ENCODE measurements at places on chromosomes 13 and 19.
A peak's percentile ranks its signal among the peaks of the same experiment; 100 is the strongest.

GRCh38 chr13:101331731-101332130, 84.6 kb downstream of the NALCN start:
- no peak for DNase-seq

- no peak for DNase-seq
Measured at GRCh38 chr19:47430041-47430802, 10.9 kb upstream of the MEIS3 start.

- no peak for DNase-seq
Measured at GRCh38 chr19:7470540-7471305, 18.1 kb downstream of the PEX11G start.

DNA sequence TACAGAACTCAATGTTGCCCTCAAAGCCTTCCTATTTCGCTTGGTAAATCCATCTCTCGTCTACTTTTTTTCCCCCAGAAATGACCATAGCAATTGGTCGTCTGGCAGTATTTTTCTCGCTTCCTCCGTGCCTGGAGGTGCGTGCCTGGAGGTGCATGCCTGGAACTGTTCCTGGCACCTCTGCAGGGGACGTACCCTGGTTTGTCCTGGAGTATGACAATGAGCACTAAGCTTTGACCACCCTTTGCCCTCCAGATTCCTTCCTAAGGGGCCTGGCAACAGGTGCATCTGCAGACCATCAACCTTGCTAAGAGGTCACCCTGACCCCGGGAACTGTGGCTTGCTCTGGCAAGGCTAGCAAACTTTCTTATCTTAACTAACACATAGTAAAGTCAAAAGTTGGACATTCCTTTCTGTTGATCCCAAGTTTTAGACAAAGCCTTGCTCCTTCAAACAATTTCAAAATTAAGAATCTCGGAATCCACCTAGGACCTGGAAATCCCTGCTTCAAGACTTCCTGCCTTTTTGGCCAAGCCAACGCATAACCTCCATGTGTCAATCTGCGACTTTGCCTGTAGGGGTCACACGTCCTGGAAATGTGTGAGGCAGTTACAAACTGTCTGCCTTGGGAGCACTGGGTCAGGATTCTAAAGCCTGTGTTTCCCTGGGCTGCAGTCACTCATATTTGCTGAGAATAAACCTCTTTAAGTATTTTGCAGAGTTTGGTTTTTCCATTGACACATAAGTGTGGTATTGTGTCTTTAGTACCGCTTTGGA, 28.8 kb upstream of the TUBGCP3 start:
- DNase-seq, result no peak

- no peak for DNase-seq
Measured at GRCh38 chr13:98297051-98297450, 120.0 kb upstream of the RNF113B start.

DNA sequence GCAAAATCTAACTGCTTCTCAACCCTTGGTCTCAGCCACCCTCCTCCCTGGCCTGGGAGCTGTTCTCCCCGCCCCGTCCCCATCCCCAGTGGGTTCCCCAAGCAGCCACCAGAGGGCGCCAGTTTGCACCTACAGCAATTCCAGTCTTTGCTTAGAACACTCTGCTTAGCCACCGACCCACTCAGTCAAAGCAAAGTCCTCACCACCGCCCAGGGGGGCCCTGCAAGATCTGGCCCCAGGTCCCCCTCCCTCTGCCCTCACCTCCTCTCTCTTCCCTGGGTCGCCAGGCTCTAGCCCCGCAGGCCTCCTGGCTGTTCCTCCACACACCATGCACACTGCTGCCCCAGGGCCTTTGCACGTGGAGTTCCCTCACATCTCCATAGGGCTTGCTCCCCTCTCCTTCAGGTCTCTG, 12.4 kb downstream of the TMEM143 start:
- peak; percentile 55 for DNase-seq

DNA sequence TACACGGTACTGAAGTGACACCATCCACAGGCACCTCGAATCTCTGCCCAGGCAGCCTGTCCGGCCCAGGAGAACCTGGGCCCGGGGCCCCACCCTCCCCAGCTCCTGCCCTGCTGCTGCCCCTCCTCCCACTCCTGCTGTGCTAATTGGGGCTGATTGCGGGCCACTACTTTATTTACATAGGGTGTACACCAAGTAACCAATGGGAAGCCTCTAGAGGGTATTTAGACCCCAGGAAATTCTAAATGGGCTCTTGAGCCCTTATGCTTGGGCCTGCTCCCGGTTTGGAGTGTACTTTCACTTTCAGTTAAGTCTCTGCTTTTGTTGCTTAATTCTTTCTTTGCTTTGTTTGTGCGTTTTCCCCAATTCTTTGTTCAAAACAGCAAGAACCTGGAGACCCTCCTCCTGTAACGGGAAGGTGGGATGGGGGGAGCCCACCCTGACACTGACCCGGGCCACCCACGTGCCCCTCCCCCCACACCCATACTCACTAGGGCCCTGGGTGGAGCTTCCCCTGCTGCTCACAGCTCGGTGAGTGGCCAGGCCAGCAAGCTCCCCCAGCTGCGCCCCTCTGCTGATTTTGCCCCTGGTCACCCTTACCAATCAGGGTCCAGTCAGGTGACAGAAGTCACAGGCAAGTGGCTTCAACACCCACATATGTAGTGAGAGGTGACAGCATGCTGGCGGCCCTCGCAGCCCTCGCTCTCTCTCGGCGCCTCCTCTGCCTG, 9.4 kb downstream of the SCGB2B2 start:
- DNase-seq, result no peak

DNA sequence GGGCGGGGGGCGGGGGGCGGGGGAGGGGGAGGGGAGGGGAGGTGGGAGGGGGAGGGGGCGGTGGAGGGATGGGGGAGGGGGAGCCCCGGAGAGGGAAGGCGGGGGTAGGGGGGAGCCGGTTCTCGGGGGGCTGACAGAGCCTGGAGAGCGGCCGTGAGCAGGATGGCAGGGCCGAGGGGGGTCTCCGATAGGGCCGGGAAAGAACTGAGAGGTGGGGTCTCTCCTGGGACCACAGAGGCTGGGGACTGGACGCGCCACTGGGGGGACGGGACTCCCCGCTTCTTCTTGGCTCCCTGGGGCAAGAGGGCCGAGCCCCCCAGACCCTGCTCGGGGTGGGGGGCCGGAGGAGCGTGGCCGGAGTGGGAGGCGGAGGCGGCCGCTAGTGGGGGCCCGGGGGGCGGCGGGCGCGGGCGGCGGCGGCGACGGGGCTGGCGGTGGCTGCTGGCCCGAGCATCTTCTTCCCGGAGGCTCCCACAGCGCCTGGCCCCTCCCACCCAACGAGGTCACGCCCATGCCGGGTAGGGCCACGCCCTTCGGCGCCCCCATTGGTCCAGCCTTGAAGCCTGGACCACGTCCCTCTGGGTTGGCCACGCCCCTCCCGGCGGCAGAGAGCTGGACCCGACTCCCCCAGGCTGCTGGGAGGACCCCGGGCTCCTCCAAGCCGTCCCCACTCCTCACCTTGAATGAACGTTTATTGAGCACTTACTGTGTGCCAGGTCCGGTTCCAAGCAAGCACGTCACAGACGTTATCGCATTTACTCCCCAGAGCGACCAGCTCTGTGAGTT, at the start of gene NOVA2:
NOVA2 (minus strand) TSS at position 313 of the 786 bp plus-strand sequence. CDS start 514 bp downstream, outside the sequence.
- no peak for DNase-seq

GRCh38 chr13:77213644-77214043, 113.2 kb downstream of the MYCBP2 start:
- DNase-seq, result no peak

DNA sequence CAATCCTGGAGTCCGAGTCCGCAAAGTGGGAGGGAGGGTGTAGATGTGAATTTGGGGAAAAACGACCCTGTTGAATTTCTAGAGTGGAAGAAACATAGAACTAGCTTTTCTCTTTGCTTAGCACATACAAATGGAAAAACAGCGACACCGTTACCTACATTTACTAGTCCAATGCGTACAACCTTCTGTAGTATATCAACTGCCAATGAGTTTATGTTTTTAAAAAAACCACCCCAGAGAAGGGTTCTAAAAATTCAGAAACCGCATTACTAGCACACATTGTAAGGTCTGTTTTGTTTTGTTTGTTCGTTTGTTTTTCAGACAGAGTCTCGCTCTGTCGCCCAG, 332 bp upstream of the SUPT20H start:
- no peak for DNase-seq

DNA sequence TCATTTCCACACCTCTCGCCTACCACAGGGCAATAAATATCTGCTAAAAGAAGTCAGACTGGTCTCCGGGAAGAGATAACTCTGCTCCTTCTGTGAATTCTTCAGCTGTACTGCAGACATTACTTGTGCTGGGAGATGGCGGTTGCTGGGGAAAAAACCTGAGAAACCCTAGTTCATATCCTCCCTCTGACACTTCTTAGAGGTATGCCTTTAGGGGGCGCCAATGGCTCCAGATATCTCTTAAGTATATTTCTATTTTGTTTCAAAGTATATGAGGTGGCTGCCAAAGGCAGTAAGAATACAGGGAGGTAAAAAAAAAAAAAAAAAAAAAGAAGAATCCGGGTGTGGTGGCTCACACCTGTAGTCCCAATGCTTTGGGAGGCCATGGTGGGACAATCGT, 175.2 kb downstream of the PAN3 start:
- DNase-seq, result no peak

DNA sequence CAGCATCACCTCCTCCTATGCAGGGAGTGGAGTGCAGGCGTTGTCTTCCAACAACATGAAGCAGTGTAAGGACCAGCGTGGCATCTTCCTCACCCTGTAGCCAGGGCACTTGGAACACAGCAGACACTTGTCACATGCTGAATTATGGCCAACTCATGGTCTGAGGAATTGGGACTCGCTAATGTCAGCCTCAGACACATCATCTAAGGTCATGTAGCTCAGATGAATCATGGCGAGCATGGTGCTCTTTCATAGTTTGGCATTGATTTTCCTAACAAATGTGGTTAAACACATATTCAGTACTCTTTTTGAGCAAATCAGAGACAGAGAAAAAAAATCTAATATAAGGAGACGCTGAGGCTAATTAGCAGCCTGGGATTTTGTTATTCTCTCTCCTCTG, 99.6 kb upstream of the SGCG start:
- DNase-seq, result no peak

- DNase-seq, result no peak
Measured at GRCh38 chr19:6015841-6016545, 38.1 kb upstream of the RANBP3 start.

GRCh38 chr13:24280720-24281119, 28.7 kb upstream of the C1QTNF9 start:
- DNase-seq, result no peak
